ENCODE measurements at places on chromosomes 16 and 17.

DNA sequence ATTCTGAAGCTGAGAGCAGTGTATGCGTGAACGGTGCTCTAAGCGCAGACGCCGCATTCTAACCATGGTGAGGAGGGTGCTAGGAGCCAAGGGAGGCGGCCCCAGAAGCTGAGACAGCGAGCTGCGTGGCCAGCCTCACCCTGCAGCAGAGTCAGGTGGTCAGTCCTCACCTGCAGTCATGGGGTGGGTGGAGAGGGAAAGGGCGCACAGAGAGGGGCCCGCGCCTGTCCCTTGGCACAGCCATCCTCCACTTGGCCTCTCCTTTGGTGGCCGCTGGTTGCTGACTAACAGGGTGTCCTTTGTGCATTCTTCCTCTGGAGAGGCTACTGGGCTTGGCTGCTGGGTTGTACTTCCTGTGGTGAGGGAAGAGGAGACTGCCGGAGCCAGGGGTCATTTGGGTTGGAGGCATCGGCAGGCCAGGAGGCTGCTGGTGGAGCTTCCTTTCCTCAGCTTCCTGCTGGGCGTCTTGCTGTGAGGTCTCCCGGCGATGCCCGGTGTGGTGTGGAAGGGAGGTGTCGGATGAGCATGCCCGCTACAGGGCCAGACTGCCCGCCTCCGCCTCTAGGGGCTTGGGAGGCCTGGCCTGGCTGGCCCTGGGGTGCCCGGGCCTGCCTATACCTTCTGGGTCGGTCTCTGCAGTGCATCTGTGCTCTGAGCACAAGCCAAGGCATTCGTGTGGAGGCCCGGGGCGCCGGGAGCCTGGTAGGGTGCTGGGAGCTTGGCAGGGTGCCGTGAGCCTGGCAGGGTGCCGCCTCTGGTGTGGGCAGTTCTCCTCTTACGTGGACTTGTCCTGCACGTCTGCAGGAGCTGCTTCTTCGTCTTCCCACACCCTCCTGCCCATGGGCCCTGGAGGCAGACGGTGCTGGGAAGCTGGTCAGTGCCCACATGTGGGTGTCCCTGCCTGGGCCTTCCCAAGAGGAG is 17.4 kb downstream of the RNF213 start:
- peak; percentile 21 for DNase-seq

- DNase-seq, result no peak
Measured at GRCh38 chr16:30750876-30751465, 2.7 kb downstream of the PHKG2 start.

- DNase-seq, result no peak
Measured at GRCh38 chr17:69375229-69375628, 39.3 kb upstream of the MAP2K6 start.

GRCh38 chr17:40335620-40336019 is 26.6 kb downstream of the RARA start:
- no peak for DNase-seq

- no peak for DNase-seq
Measured at GRCh38 chr16:80046261-80046660, 445.7 kb upstream of the MAF start.

GRCh38 chr16:65278874-65279273 is 157.0 kb upstream of the CDH11 start:
- no peak for DNase-seq

DNA sequence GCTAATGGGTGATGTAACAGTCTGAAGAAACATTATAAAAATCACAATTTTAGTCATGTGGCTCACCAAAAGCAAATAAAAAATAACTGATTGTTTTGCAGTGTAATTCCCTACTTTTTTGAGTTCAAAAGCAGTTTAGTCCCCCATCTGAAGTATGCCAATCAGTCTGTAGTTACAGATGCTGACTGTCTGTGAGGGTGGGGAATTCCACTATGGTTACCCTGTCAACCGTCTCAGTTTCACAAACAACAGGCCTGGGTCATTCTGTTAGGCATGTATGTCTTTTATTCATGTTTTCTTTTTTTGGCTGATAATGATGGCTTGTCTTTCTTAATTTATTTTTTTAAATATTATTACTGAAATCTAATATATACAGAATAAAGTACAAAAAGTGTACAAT is 69.3 kb downstream of the STXBP4 start:
- DNase-seq, result no peak

- no peak for DNase-seq
Measured at GRCh38 chr17:49548506-49549310, 27.0 kb upstream of the NXPH3 start.

DNA sequence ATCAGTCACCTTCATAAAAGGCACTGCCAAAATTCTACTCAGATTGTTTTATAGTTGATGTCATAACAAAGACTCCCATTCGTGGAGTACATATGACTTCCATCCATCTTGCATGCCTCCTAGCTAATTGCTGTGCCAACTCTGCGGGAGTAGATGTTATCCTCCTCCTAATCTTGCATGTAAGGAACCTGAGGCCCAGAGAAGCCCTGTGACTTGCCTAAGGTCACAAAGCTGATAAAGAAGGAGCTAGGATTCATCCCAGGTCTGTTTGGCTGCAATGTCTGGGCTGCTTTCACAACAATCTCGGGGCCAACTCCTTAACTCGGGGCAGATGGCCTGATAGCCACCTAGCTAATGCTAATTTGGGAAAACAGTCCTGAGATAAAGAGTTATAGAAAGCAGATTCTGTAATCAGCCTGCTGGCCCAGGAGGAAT is 87.3 kb downstream of the YPEL2 start:
- no peak for DNase-seq

DNA sequence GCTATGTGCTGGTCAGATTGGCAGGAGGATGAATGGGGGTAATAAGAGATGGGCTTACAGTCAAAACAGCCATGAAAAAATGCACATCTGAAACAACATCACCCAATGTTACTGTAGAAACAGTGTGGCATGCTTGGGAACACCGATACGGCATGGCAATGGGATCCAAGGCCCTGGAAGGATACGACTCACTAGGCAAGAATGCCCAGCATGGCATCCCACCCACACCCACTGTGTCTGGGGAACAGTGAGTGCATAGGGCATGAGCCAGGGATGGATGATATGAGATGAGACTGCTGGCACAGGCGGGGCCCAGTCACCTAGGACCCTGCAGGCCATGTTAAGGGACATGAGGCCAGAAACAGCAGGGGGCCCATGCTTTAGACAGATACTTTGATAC is 11.5 kb downstream of the TRIM25 start:
- no peak for DNase-seq

DNA sequence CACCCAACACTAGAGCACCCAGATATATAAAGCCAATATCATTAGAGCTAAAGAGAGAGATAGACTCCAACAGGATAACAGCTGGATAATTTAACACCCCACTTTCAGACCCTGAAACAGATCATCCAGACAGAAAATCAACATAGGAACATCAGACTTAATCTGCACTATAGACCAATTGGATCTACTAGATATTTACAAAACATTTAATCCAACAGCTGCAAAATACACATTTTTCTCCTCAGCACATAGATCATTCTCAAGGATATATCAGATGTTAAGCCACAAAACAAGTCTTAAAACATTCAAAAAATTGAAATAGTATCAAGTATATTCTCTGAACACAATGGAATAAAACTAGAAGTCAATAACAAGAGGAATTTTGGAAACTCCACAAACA is 4.1 kb upstream of the CCL13 start:
- DNase-seq, result no peak

GRCh38 chr16:66698046-66698445 is 1.5 kb upstream of the CMTM4 start:
- DNase-seq, result no peak

DNA sequence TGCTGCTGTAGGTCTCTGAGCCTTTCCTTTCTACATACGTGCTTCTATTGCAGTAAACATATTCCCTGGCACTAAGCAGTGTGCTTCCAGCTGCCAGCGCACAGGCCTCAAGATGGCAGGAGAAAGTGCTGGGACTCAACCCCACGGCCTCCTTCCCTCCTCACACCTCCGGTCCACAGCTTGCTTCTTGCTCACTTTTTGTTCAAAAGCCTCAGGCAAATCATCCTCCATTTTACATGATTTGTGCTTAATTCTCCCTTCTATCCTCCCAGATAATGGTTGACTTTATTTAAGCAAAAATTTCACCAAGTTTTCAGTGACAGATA is 5.4 kb downstream of the CDK5R1 start:
- DNase-seq, result no peak

GRCh38 chr17:80372456-80372855 is 42.5 kb upstream of the ENDOV start:
- no peak for DNase-seq

DNA sequence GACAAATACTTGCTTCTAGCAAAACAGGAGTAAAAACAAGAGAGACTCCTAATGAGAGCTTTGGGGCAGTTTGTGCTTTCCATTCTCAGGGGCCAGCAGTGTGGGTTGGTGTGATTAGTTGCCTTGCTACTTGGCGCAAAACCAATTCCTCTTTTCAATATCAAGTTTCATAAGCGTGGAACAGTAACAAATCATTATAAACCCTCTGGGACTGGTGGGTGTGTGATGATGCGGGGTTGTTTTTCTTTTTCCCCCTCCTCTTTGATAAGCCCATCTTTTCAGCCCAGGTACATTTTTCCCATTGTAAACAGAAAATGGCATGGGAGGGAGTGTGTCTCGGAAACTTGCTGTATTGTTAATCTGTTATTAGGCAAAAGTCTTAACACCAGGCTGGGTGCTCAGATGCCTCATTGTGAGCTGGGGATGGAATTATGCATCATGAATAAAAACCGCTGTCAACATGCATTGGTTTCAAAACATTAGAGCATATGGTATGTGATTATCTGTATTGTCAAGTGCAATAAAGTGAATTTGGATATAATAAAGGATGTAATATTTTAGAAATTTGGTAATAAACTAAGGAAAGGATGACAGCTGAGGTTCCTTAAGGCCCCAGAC is 166.4 kb downstream of the CCDC182 start:
- no peak for DNase-seq

GRCh38 chr16:11550791-11551498 is 35.8 kb downstream of the LITAF start:
- DNase-seq, result no peak

GRCh38 chr16:1301562-1301961 is 7.9 kb upstream of the UBE2I start:
- no peak for DNase-seq

GRCh38 chr16:31191697-31192428 is 10.7 kb downstream of the PYCARD start:
- no peak for DNase-seq

- peak; percentile 8 for DNase-seq
Measured at GRCh38 chr16:57798953-57799599, 3.2 kb downstream of the KIFC3 start.

DNA sequence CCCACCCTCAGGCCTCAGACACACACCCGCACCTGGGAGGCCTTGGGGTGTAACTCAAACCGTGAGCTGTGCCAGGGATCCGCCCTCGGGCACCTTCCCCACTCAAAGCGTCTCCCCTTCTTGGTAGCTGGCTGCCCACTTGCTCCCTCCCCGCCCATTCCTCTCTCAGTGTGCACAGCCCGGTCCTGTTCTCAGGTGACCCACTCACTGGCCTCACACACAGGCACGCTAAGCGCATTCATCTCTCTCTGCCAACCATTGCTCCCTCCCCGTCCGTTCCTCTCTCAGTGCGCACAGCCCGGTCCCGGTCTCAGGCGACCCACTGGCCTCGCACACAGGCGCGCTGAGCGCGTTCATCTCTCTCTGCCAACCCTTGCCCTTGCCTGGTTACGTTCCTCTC is 20.8 kb downstream of the WDR45B start:
- DNase-seq, result no peak

GRCh38 chr17:64538508-64539130 is 31.8 kb downstream of the CEP95 start:
- DNase-seq, result no peak

DNA sequence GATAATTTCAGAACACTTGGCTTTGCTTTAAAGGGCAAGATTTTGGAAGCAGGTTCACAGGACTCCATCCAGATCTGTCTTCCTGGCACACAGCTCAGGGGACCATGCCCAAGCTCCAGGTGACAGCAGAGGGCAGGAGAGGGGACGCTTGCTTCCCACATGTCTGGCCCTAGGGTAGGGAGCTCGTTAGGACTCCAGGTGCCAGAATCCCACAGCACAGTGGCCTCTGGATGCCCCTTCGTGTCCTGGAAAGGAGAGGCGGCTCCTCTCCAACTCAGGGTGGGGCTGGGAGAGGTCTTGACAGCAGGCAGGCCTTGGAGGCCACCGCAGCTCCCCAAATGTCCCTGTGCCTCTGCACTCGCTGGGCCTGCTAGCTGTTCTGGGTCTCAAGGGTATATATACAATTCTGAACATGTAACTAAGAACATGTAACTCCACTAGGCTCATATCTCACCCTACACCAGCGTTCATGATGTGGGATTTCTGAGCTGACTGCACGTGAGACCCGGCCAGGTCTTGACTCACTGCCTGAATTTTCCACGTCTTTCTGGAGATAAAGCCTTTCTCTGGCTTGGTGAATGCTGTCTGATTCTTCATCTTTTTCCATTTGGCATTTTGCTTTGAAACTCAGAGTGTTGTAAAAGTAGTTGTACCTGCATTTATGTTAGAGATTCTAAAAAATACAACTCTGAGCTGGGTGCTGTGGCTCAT is 52.8 kb downstream of the MARCHF10 start:
- DNase-seq, result no peak

- DNase-seq, result no peak
Measured at GRCh38 chr16:9012848-9013507, 49.3 kb upstream of the USP7 start.

GRCh38 chr17:61757168-61757567 is 106.2 kb downstream of the BRIP1 start:
- DNase-seq, result no peak

DNA sequence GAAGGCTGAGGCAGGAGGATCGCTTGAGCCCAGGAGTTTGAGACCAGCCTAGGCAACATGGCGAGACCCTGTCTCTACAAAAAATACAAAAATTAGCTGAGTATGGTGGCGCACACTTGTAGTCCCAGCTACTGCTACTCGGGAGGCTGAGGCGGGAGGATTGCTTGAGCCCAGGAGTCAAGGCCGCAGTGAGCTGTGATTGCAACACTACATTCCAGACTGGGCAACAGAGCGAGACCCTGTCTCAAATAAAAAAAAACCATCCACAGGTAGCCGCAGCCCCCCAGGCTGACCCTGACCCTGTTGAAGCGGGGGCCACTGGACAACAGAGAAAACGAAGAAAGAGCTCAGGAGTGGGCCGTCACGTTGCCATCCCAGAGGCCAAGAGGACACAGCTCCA is 4.0 kb downstream of the SLC43A2 start:
- no peak for DNase-seq

DNA sequence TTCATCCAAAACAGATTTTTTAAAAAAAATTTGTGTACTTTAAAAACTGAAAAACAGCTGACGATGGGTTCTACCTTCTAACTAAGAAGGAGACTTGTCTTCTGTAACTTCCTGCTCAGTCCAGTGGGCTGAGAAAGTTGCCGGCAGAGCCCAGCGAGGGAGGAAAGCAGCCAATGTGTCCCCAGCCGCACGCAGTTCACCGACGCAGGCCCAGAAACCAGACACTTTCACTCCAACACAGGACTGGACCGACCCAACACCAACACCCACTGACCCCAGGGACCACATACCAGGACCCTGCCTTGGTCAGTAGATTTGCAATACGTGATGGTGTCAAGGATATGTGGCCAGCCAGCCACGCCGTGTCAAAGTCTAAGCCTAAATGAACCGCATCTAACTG is 25.6 kb downstream of the TRAP1 start:
- DNase-seq, result no peak

- no peak for DNase-seq
Measured at GRCh38 chr16:1143761-1144450, 9.0 kb upstream of the CACNA1H start.

All from mucosa of descending colon (tissue), 3 donors.